ENCODE measurements at places on chromosomes 12 and 14. TPM values are rescaled to one million over a fixed set of nuclear protein-coding genes. Genes with fewer than 3 reads are reported as not detected.
A peak's percentile ranks its signal among the peaks of the same experiment; 100 is the strongest.

GRCh38 chr12:96195845-96196451 is 1.8 kb downstream of the ELK3 start:
- peak; percentile 67 for DNase-seq

- DNase-seq: no peak
These were observed 11.1 kb downstream of the PRKAB1 start for GRCh38 chr12:119679081-119679480.

GRCh38 chr12:34377243-34378035 is 355.1 kb downstream of the ALG10 start:
- no peak for DNase-seq

DNA sequence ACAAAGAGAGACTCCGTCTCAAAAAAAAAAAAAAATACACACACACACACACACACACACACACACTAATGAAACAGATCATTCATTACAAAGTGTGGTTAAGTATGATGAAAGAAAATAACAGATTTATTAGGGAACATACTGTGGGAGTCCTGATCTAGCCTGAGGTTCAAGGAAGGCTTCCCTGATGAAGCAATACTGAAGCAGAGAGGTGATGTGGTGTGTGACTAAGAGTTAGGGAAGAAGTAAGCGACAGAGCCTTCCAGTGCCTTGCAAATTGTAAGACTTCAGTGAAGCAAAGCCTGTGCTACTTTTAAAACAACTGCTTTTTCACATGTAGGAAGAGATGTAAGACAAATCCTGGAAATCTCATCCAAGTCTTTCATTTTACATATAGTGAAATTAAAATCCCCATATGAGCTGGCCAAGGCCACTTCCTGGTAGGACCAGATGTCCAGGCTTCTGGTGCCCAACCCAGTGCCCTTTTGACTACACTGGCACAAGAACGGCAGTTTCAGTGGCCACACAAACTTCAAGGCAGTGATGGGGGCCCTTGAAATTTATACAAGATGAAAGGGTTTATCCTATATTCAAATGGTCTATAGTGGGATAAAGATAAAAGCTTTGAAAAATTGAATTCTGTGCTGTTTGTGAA is 86.2 kb downstream of the STON2 start:
- DNase-seq: no peak

FAM222A gene
- 0.29 TPM for total RNA-seq

GLT1D1 gene
- not detected for total RNA-seq

AMHR2 gene
- not detected for total RNA-seq

OAS1 gene
- 46.0 TPM for total RNA-seq

DNA sequence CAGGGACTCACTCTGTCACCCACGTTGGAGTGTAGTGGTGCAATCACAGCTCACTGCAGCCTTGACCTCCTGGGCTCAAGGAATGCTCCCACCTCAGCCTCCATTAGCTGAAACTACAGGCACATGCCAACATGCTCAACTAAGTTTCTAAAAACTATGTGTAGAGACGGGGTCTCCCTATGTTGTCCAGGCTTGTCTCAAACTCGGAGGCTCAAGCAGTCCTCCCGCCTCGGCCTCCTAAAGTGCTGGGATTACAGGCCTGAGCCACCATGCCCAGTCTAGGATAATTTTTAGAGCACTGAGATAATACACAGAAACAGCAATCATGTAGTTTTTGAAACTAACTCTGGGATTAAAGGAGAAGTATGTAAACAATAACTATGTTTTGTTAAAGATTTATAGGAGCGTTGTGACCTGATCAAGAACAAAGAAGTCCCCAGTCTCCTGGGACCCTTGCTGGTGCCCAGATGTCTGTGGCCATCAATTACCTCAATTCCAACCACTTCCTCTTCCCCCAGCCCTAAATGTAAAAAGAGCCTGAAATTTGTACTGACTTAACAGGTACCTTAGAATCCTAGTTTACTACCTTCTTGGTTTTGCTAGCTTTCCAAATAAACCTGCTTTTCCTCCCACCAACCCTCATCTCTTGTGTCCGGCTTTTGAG is 28.9 kb upstream of the EGLN3 start:
- DNase-seq: no peak

DNA sequence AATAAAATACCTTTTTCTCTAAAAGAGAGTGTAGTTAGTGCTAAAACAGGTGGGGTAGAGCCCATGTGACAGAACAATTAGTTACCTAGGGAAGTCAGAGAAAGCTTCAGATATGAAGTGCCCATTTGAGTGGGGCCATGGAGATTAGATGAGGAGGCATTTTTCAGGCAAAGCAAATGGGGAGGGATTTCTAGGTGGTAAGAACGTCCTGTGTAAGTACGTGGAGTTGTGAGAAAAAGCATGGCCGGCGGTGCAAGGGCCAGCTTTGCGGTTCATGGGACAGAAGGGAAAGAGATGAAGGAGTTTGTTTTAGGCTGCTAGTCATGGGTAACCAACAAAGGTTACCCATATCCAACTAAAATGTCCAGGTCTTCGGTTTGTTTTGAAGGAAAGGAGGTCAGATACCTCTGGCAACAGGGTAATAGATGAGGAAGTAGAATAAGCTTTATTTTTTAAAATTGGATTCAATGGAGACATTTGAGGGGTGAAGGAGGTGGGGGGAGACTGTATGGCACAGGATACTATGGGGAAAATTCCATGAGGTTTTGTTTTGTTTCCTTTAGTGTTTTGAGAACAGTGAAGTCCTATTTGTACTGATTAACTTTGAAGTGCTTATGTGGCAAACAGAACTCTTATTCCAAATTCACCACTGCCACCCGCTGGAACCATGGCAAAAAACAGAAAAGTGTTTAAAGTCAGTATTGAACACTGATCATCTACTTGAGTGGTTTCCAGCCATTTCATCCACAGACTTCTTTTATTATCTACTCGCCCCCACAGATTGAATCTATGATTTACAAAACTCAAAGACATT is 10.0 kb upstream of the SNRPF start:
- DNase-seq: peak; percentile 27

DNA sequence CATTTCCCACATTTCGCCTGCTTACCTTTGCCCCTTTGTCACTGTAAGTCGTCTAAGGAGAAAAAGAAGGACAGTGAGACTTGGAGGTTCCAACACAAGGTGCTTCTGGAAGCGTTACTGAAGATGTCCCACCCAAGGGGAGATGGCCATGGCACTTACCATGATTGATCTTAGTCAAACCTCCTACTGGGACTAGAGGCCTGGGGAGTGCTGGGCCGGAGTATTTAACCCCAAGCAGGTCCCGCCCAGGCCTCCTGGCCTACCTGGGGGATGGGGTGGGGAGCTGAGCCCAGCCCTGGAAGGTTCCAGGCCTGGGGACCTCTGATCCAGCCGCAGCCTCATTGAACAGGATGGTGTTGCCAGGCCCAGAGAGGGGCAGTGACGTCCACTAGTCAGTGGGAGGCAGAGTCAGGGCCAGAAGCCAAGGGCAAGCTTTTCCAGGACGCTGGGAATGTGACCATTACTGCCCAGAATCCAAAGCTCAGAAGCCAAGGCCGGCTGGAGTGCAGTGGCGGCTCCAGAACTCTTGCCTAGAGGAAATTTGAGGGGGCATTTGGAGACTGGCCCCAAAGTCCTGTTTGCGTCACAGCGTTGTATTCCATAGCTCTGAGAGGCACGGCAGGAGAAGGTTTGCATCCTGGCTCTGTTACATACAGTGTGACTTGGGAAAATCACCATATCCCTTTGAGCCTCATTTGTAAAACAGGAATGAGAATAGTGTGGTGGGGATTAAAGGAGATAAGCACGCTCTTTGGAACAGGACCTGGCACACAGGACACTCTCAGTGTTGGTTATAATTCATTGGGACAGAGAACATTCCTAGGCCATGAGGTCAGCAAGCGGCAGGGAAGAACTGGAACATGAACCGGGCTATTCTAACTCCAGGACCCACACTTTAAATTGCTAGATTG is at the start of gene HPD:
Gene HPD, minus strand, starts transcription at position 198 of the 911 bp plus-strand sequence. Its CDS starts 36 bp downstream, at position 162.
- no peak for DNase-seq

GRCh38 chr12:48197549-48197970 is 5.5 kb downstream of the OR10AD1 start:
- no peak for DNase-seq

ZNF10 gene
- total RNA-seq: 3.7 TPM

- DNase-seq: peak; percentile 61
These were observed 2.9 kb upstream of the NAB2 start for GRCh38 chr12:57085999-57086492.

- no peak for DNase-seq
These were observed 83.1 kb downstream of the LRRC74A start for GRCh38 chr14:76909266-76909665.

FAM90A1 gene
- total RNA-seq: 0.43 TPM

GRCh38 chr12:12562016-12562483 is 613 bp downstream of the DUSP16 start:
- peak; percentile 40 for DNase-seq

GRCh38 chr14:91470216-91470615 is 39.9 kb downstream of the PPP4R3A start:
- DNase-seq: no peak

KRT73 gene
- total RNA-seq: not detected

- DNase-seq: no peak
These were observed 5.4 kb upstream of the KRT81 start for GRCh38 chr12:52296572-52297215.

NUBPL gene
- total RNA-seq: 6.9 TPM

RAPGEF3 gene
- 2.1 TPM for total RNA-seq

ASB2 gene
- 40.6 TPM for total RNA-seq

GRCh38 chr14:70283156-70283555 is 76.3 kb downstream of the COX16 start:
- no peak for DNase-seq

GRCh38 chr14:20417250-20418186 is 4.2 kb upstream of the TEP1 start:
- no peak for DNase-seq

DNA sequence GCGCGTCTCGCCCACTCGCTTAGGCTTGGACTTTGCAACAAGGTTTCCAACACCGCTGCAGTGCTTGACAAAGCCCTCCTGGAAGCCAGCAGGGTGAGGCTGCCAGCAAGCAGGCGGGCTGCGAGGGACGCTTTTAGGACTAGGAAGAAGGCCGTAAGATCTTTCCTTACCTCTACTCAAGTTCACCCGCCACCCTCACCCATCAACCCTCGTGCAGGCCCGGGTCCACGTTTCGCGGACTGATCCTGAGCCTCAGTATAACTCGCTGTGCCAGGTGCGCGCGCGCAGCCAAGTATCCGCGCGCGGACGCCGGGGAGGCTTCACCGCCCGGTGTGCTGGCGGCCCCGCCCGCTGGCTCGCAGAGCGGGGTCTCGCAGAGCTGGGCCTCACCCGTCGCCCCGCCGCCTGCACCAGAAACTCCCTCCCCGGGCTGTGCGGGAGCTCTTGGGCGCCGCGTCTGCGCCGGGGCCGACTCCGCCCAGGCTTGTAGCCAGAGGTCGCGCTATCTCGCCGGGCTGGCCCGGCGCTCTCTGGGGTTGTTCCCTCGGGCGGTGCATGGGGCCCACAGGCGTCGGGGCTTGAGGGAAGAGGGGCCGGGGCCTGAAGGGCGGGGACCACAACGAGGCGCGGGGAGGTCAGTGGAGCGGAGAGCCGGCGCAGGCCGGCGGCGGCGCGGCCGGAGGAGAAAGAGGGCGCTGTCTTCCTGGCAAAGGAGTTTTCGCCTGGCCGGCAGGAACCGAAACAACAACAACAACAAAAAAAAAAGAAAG is 7.6 kb upstream of the SIX1 start:
- peak; percentile 36 for DNase-seq

- DNase-seq: peak; percentile 61
These were observed 1.4 kb upstream of the TRMT61A start for GRCh38 chr14:103527408-103528145.

FIGNL2 gene
- 0.29 TPM for total RNA-seq

ESPL1 gene
- 70.0 TPM for total RNA-seq

DNA sequence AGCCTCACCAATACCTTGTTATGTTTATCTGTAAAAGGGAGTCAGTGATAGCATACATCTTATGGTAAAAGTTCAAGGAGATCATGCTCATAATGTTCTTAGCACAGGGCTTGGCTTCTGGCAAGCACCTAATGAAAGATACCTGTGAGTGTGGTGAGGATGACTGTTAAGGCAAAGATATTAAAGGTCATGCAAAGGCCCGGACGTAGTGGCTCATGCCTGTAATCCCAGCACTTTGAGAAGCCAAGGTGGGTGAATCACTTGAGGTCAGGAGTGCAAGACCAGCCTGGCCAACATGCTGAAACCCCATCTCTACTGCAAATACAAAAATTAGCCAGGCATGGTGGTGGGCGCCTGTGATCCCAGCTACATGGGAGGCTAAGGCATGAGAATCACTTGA is 425.9 kb upstream of the TBX3 start:
- no peak for DNase-seq

DNA sequence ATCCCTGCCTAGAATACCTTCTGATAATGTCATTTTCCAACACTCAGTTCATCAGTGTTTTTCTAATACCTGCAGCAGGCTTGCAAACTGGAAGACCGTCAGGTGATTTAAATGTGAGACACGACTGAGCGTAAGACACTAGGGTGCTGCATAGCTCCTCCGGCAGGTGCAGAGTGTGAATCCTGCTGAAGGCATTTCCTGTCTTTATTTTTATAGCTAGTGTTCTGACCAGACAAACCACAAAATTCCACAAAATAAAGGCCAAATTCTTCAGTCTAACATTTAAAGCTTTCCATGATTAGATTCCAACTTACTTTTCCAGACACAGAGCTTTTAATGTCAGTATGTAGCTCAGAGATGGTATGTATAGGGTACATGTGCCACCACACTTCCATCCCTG is 70.7 kb downstream of the BBS10 start:
- DNase-seq: no peak

GRCh38 chr12:116650585-116651087 is 87.2 kb downstream of the SPRING1 start:
- DNase-seq: no peak

DNA sequence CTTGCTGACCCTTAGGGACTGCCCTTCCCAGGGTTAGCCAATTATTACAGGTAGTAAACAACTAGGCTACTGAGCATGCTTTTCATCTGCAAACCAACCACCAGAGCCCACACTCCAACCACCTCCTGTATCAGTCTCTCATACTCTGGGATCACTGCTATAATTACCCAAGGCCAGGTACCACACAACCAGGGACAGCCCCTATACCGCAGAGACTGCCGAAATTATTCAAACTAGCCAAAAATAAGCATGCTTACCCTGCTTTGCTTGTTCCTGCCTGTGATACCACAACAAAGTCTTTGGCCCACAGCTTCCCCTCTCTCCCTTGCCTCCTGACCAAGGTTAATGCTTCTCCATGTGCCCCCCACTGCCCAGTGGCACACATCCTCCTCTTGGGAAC is 197.6 kb upstream of the SRRM4 start:
- no peak for DNase-seq

GRCh38 chr12:132276066-132276826 is 53.1 kb downstream of the GALNT9 start:
- DNase-seq: no peak

- no peak for DNase-seq
These were observed 594.7 kb downstream of the CCER1 start for GRCh38 chr12:90360300-90360699.
